ENCODE measurements at places on chromosomes 16 and 17.

DNA sequence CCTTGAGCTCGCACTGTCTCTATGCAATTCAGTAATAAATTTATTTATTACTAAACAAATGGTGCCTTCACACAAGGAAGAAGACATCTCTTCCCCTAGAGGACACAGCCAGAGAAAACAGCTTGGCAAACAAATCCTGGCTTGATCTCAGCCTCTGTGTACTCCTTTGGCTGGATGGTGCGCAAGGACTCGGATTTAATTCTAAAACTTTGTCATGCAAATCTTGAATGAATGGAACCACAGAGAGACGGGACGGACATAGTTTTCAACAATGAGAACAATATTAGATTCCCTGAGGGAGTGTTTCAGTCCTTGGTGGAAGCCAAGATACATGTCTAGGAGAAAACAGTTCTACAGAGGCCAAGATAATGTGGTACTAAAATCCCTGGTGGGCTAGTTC lies 349.5 kb downstream of the NPIPA8 start:
- DNase-seq, result no peak

- DNase-seq, result no peak
Observed at GRCh38 chr17:31492880-31493655, 101.6 kb downstream of the RAB11FIP4 start.

- no peak for DNase-seq
Observed at GRCh38 chr17:152860-153420, 15.6 kb downstream of the SCGB1C2 start.

DNA sequence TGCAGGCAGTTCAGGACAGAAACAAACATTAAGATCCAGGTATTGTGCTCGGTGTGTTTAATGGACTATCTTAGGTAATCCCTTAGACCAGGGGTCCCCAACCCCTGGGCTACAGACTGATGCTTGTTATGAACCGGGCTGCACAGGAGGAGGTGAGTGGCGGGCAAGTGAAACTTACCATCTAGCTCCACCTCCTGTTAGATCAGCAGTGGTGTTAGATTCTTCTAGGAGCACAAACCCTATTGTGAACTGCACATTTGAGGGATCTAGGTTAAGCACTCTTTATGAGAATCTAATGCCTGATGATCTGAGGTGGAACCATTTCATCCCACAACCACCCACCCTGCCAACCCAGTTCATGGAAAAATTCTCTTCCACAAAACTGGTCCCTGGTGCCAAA lies 37.8 kb upstream of the ASIC2 start:
- no peak for DNase-seq

GRCh38 chr17:78821961-78822360 lies 18.7 kb downstream of the USP36 start:
- no peak for DNase-seq

DNA sequence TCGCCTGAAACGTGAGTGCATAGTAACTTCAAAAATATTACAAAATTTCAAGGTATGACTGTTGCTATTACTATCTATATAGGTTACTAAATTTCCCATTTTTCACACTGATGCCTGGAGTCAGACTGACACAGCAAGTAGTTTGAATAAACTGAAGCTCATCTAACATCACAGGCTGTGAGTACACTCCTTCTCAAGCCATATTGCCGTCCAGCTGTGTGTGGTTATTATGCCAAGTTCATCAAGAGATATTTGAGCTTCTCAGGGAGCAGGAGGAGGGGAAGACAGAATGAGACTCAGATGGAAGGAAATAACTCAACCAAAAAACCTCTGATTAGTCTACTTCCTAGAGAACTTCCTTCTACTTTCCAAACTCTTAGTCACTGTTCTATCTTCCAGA lies 473.9 kb downstream of the TOX3 start:
- DNase-seq, result no peak

GRCh38 chr17:17463821-17464220 lies 13.0 kb upstream of the MED9 start:
- DNase-seq, result no peak

DNA sequence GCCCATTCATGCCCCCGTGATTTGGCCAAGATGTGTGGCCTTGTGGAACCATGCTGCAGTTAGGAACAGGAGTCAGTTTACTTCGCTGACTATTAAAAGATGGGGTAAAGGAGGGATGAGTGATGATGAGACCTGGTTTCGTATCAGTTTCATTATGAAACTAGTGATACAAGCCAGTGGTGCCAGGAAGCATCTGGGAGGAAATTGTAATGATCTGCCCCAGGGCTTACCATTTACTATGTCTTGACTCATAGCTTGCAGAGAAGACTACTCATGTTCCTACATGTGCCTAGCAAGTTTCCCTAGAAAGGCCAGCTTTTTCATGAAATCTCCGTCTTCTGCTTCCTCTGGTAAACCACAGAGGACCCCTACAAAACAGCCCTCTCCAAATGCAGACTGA lies 23.2 kb downstream of the CDH3 start:
- DNase-seq, result no peak

DNA sequence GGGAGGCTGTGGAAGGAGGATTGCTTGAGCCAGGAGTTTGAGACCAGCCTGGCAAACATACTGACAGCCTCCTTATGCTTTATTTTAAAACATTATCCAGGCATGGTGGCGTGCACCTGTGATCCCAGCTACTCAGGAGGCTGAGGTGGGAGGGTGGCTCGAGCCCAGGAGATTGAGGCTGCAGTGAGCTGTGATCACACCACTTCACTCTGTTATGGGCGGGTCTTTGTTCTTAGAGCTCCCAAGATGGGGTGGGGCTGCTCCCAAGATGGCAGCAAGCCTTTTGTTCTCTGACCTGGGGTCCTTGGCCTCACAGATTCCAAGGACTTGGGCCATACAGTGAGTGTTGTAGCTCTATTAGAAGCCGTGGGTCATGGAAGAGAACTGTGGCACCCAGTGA lies 26.1 kb upstream of the ST6GALNAC2 start:
- no peak for DNase-seq

GRCh38 chr16:83908798-83909197 lies 9.9 kb downstream of the MLYCD start:
- DNase-seq, result no peak

GRCh38 chr17:4479982-4480751 lies 18.5 kb upstream of the SPNS2 start:
- no peak for DNase-seq

- peak; percentile 69 for DNase-seq
Observed at GRCh38 chr16:77212741-77213541, 13.7 kb downstream of the SYCE1L start.

- no peak for DNase-seq
Observed at GRCh38 chr16:71423865-71424264, 18.0 kb downstream of the TLE7 start.

GRCh38 chr16:11047057-11047456 lies 102.7 kb downstream of the CLEC16A start:
- DNase-seq, result no peak

DNA sequence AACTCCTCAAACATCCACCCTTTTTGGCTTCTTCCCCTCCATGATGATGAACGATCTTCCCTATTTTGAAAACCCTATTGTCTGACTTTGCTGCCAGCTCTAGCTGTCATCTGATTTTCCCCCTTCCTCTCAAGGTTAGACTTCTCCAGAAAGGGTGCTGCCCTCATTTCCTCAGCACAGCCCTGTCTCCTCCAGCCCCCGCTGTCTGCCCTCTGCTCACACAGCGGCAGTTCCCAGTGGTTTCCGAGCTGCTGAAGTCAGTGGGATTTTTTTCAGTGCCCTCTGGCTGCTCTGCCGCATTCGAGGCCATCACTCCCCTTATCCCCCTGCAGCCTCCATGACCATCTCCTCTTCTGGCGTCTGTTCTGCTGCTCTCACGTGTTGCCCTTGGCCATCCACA lies 26.6 kb upstream of the C17orf107 start:
- no peak for DNase-seq

DNA sequence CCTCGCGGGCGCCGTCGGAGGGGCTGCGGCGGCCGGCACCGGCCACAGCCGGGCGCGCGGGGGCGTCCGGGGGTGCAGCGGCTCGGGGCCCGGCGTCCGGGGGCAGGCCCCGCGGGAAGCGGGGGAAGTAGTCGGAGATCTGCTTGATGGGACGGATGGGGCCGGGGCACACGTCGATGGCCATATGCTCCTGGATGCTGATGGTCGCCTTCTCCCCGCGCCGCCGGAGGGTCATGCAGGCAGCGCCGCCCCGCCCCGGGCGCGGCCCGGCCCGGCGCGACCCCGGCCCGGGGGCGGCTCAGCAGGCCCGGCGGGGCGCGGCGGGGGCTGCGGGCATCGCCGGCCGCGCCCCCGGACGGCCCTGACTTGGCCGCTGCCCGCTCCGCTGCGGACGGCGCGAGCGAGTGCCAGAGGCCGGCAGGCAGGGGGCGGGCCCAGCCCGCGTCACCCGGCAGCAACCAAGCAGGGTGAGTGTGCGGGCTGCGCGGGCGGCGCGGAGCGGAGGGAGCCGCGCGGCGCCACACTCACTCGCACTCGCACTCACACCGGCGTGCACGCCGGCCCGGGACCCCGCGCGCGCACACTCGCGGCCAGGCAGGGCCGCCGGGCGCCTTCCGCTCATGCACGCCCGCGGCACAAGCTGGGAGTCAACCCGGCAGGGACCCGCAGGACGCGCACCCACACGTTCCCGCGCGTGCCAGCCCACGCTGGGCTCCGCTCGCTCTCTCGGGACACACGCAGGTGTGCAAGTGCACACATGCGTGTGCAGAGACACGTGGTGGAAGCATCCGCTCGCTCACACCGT lies at the start of gene DOC2B:
Gene DOC2B, minus strand, starts transcription at position 406 of the 805 bp plus-strand sequence. Its CDS starts 171 bp downstream, at position 235.
- no peak for DNase-seq

DNA sequence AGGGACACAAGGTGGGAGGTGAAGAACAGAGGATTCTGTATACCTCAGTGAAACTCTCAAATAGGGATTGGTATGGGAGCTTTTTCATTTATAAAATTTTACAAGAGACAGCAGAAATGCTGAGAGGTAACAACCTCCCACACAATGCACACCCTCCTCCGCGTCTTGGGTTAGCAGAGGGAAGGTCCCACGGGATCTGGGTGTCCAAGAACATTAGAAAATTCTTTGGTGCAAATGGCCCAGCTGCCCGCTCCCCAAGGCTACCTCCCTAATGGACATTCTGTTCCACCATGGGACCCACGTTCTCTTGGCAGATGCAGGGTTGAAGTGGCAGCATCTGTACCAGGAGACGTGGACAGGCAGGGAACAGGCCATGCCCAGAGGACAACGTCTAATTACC lies 22.5 kb downstream of the GPR139 start:
- DNase-seq, result no peak

DNA sequence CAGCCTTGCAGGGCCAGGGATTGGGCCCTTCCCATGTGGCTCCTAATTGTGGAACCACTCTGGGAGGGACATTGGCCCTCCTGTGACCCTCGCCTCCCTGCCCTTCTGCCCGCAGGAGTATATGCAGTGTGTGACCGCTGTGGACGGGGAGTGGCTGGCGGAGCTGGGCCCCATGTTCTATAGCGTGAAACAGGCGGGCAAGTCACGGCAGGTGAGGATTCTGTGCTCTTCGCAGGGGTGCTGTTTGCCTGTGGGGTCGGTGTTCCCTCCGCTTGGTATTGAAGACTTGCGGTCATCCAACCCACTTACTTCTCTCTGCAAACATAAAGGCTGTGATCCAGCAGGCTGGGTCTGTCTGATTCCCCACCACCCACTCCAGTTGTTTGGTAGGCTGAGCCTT lies 15.7 kb downstream of the DHX38 start:
- no peak for DNase-seq

DNA sequence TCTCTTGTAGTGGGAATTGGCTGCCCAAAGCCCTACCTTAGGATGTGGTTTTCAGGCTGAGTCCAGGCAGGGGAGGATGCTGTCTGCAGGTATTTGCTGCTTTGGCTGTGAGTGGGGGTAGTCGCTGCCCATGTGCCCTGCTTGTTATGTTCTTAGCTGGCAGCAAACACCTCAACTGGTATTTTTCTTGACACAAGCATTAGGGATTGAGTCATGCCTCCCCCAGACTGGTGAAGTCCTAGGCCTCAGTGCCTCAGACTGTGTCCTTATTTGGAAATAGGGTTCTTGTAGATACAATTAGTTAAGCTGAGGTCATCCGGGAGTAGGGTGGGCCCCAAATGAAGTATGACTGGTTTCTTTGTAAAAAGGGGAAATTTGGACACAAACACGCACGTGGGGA lies 808.3 kb upstream of the EEF2KMT start:
- DNase-seq, result no peak

GRCh38 chr17:28950752-28951427 lies 428 bp downstream of the PHF12 start:
- no peak for DNase-seq

GRCh38 chr16:56331915-56332314 lies 93.4 kb downstream of the AMFR start:
- DNase-seq, result no peak

- DNase-seq, result no peak
Observed at GRCh38 chr16:86099326-86099725, 200.4 kb downstream of the IRF8 start.

DNA sequence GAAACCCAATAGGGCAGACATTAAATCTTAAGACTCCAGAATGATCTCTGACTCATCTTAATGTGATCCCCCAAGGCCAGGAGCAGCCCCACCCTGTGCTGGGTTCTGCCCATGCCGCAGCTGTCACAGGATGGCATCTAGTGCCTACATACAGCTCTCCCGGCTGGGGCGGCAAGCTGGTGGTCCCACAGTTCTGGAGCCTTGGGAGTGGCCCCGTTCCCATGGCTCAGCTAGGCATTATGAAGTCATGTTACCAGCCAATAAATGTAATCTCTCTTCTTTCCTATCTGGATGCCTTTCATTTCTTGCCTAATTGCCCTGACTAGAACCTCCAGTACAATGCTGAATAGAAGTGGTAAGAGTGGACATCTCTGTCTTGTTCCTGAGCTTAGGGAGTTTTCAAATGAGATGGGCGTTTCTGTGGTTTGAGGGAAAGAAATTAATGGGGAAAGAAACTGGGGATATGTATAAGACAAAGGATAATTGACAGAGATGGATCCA lies 95.7 kb upstream of the DNAH17 start:
- DNase-seq, result no peak

GRCh38 chr17:28255616-28256015 lies 63.4 kb upstream of the TMEM97 start:
- no peak for DNase-seq

GRCh38 chr17:68533887-68534694 lies 21.9 kb downstream of the PRKAR1A start:
- DNase-seq, result no peak

GRCh38 chr17:13222975-13223374 lies 205.1 kb upstream of the ELAC2 start:
- DNase-seq, result no peak

DNA sequence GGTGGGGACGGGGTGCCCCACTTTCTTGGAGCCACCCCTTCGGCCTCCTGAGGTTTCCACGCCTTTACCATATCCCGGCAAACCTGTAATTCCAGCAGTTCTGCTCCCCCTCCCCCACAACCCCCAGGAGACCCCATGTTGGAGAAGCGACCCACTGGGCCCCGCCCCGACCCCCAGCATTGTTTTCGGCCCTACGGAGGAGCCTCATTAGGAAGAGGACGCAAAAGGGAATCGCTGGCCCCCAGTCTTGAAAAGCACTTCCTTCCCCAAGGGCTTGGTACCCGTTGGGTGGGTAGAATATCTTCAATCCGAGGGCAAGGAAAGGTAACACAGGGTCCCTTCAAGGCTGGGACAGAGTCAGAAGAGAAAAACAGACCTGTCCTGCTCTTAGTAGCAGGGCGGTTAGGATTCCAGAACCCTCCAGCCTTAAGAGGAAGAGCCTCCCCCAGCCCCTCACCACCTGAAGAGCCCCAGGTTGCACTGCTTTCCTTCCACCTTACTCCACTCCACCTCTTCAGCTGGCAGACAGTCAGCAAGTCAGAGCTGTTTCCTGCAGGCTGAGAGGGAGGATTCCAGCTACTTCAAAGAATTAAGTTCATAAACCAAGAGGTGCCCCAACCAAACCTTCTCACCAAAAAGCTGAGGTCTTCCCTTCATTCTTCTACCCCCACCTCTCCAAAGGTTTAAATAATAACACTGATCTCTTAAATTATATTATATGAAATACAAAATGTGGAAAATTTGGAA lies 803 bp upstream of the TLCD2 start:
- no peak for DNase-seq
